ENCODE measurements at places on chromosomes 12 and 14. TPM values are rescaled to one million over a fixed set of nuclear protein-coding genes. Genes with fewer than 3 reads are reported as not detected.
A peak's percentile ranks its signal among the peaks of the same experiment; 100 is the strongest.

DNA sequence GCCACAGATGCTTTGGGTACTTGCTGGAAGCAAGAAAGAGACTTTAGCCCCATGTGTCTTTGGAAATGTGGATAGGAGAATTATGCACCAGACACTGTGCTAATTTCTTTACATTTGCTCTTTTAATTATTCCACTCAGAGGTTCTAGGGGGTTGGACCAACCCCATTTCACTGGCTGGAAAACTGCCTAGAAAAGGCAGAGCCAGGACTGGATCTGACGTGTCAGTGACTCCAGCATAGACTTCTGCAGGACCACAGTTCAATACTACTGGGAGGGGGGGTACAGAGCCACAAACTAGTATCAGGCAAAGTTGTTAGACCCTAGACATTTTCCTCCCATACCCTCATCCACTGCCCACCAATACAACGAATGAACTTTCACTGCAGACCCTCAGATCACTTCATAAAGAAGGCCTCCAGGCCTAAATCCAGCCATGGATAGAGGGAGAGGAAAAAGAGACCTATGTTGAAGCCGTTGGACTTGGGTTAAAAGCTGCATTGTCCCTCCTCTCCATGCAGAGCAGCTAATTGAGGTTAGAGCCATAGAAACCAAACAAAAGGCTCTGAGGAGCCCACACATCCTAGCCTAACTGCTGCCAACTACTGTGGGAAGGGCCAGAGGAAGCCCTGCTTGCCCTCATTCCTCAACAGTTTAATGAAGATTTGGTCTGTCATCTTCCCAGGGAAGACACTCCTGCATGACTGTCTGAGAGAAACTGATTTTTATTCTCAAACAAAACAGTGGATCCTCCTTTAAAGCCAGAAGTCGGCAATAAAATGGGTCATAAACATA is 68.7 kb downstream of the STON2 start:
- H3K36me3 ChIP-seq, result no peaks in the 10 kb centered on the region
- DNase-seq, result no peak
- no peaks in the 10 kb centered on the region for H3K4me1 ChIP-seq
- H3K27me3 ChIP-seq, result no peaks in the 10 kb centered on the region
- no peak overlapping the region for H3K4me3 ChIP-seq

DNA sequence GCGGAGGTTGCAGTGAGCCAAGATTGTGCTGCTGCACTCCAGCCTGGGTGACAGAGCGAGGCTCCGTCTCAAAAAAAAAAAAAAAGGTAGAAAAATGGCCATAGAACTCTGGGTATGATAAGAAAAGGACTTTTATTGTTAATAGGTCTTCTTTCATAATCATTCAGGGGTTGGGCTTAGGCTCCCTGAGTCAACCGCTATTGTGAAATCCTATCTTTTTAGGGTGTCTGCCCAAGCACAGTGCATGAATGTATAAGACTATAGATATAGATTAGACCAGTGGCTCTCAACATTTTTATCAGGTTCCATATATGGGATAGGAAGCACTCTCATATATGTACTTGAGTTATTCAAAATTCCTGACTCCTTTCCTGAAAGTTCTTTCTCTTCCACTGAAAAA is 48.7 kb upstream of the USP15 start:
- H3K4me3 ChIP-seq, result no peak overlapping the region
- H3K4me1 ChIP-seq, result peaks cover 48% of the 10 kb centered on the region
- no peak for DNase-seq
- H3K27me3 ChIP-seq, result no peaks in the 10 kb centered on the region
- no peak overlapping the region for H3K27ac ChIP-seq

The SSTR1 gene
- 1.0 TPM for polyA plus RNA-seq

- no peaks in the 10 kb centered on the region for H3K36me3 ChIP-seq
- no peaks in the 10 kb centered on the region for H3K4me1 ChIP-seq
- no peak overlapping the region for H3K4me3 ChIP-seq
- no peaks in the 10 kb centered on the region for H3K27me3 ChIP-seq
- no peak overlapping the region for H3K27ac ChIP-seq
Observed at GRCh38 chr14:34199585-34199984, 248.7 kb upstream of the EGLN3 start.

The DCN gene
- polyA plus RNA-seq, result 1,679 TPM

The GPX2 gene
- polyA plus RNA-seq, result 1.0 TPM

GRCh38 chr14:87076922-87077321 is 916.1 kb downstream of the GALC start:
- DNase-seq, result no peak
- no peak overlapping the region for H3K4me3 ChIP-seq
- H3K27me3 ChIP-seq, result no peaks in the 10 kb centered on the region

DNA sequence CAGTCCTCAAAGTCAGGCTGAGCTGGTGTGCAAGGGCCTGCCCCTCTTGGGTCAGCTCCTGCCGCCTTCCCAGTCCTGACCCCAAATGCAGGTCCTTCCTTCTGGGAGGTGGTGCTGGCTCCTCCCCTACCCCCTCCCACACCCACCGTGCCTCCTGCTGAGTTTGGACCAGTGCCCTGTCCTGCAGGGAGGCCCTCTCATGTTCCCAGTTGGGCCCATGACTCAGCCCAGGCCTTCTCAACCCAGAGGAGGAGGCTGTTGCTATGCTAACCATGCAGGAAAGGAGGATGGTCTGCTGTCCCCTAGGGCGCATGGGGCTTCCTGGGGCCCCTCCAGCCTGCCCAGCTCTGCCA is 4.4 kb downstream of the ZBTB42 start:
- peaks cover 7% of the 10 kb centered on the region for H3K4me1 ChIP-seq
- no peak overlapping the region for H3K27ac ChIP-seq
- peaks cover 9% of the 10 kb centered on the region for H3K27me3 ChIP-seq
- no peak overlapping the region for H3K4me3 ChIP-seq

DNA sequence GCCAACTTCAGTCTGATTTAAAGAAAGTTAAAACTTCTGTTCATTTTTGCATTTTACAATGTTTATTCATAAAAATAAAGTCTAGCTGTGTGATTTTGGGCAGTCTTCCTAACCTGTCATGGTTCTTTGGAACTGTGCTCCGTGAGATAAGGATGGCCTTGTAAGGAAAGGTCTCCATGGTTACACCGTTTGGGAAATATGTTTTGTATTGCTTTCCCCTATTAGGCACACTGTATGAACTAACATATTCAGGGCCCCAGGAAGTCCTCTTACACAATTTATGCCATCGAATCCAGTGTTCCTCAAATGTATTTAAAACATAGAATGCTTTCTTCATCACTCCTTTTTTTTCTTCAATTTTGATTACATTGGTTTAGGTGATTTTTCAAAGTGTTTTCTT is 54.5 kb downstream of the APAF1 start:
- no peaks in the 10 kb centered on the region for H3K27me3 ChIP-seq

GRCh38 chr14:22715186-22715812 is 51.2 kb upstream of the OXA1L start:
- DNase-seq, result no peak
- H3K4me1 ChIP-seq, result peaks cover 7% of the 10 kb centered on the region
- H3K27me3 ChIP-seq, result no peaks in the 10 kb centered on the region
- H3K36me3 ChIP-seq, result no peaks in the 10 kb centered on the region

DNA sequence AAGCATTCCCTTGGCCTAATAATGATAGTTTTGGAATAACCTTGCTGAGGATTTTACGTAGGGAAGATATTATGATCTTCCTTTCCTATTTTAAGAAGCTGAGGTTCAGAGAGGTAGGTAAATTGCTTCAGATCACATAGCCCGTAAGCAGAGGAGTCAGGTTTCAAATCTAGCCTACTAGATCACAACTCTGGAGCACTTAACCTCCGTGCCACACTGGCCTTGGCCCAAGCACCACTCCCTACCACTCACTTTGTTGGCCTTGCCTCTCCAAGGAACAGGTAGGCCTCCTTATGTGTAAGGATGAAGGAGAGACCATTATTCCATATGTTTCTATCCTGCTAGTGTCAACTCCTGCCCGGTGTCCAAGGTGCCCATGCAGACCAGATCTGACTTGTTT is 12.4 kb upstream of the ACOT1 start:
- DNase-seq, result no peak
- H3K4me1 ChIP-seq, result no peaks in the 10 kb centered on the region
- no peak overlapping the region for H3K27ac ChIP-seq
- H3K36me3 ChIP-seq, result no peaks in the 10 kb centered on the region
- H3K27me3 ChIP-seq, result no peaks in the 10 kb centered on the region
- no peak overlapping the region for H3K4me3 ChIP-seq

DNA sequence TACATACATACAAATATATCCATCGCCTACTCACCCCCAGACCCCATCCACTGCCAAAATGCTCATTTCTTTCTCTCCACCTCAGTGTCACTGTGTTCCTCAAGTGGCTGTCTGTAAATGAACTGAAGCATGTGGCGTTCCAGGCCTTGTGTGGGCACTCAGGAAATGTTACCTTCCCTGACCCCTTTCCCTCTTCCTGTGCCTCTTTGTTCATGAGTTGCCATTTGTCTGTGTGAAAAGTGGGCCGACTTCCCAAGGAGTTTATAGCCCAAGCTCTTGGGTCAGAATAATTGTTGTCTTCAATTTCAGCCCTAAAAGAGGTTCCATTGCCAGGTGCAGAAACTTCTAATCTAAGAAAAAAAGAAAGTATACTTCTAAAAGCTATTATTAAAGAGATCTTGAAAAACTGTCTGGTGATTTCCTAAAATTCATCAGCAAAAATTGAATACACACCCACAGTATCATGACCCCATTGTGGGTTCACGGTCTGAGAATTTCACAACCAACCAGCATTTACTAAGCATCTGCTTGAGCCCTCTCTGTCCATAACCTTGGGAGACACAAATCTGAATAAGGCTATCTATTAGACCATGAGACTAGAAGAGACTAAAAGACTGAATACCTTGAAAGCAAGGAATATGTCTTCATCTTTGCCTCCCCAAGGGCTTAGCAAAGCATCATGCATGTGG is 201.4 kb upstream of the EEA1 start:
- H3K4me1 ChIP-seq, result peaks cover 12% of the 10 kb centered on the region
- no peak overlapping the region for H3K27ac ChIP-seq
- no peak overlapping the region for H3K4me3 ChIP-seq
- no peaks in the 10 kb centered on the region for H3K27me3 ChIP-seq

- H3K36me3 ChIP-seq, result peaks cover 95% of the 10 kb centered on the region
- no peak for DNase-seq
- H3K27me3 ChIP-seq, result no peaks in the 10 kb centered on the region
- no peaks in the 10 kb centered on the region for H3K4me1 ChIP-seq
- H3K4me3 ChIP-seq, result no peak overlapping the region
Observed at GRCh38 chr14:71056168-71056567, 148.9 kb downstream of the PCNX1 start.

DNA sequence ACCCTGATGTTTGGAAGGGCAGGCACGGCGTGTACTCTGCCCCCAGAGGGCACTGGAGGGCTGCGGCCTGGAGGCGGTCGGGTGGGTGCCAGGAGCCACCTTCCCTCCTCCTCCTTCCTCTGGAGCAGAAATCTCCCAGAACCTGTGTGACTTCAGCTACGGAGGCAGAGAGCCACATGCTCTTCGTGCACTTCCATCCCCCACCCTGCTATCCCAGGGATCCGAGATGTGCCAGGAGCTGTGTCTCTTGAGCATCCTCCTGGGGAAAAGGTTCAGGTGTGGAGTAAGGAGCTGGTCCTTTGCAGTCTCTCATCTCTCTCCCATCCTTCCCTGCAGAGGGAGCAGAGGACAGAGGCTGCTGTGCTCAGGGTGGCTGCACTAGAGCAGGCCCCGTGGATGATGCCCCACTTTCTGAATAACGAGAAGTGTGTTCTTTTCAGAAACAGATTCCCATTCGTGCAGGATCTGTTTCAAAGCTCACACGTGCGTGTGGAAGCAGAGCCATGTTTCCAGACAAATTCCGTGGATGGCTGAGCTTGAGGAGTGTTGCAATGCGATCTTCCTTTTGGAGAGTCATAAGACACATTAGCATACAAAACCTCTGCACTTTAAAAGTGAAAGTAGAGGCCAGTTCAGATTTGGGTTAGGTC is 162.9 kb downstream of the ADGRD1 start:
- no peak overlapping the region for H3K4me3 ChIP-seq
- no peak for DNase-seq
- H3K36me3 ChIP-seq, result peaks cover 20% of the 10 kb centered on the region
- no peaks in the 10 kb centered on the region for H3K27me3 ChIP-seq
- peaks cover 4% of the 10 kb centered on the region for H3K4me1 ChIP-seq
- H3K27ac ChIP-seq, result peak overlapping the region; percentile 30

The IGF1 gene
- polyA plus RNA-seq, result 19.7 TPM

- peak overlapping the region; percentile 26 for H3K27ac ChIP-seq
- H3K4me1 ChIP-seq, result peaks cover 4% of the 10 kb centered on the region
- H3K36me3 ChIP-seq, result no peaks in the 10 kb centered on the region
Observed at GRCh38 chr12:71164568-71165197, 6.9 kb upstream of the TSPAN8 start.

GRCh38 chr14:29937116-29937515 is 9.5 kb upstream of the PRKD1 start:
- no peak overlapping the region for H3K27ac ChIP-seq
- no peaks in the 10 kb centered on the region for H3K27me3 ChIP-seq
- H3K4me3 ChIP-seq, result no peak overlapping the region
- no peaks in the 10 kb centered on the region for H3K36me3 ChIP-seq
- no peak for DNase-seq
